Trophoblast cell (in vitro differentiated cells and primary cell): ENCODE measurements at places on chromosomes 7 and 10.

DNA sequence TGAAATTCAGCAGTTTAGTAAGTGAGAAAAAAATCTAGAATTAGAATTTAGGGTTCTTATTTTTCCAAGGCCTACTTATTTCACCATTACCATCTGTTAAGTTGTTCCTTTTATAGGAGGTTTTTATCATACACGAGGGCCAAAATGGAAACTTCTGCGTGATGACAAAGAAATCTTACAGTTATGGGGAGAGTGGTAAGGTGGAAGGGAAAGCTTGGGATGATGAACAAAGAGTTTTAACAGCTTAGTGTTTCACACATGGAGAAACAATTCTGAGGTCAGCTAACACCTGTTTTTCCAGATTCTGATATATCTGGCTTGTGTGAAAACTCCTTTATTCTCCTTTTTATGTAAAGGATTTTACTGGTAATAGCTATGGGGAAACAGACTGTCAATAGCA lies 49.8 kb upstream of the SEMA3C start:
- DNase-seq, result no peak

- peak; percentile 50 for DNase-seq
These were observed 141.3 kb upstream of the KLF14 start for GRCh38 chr7:130875265-130875741.

- DNase-seq, result no peak
These were observed 139.4 kb downstream of the KCNMA1 start for GRCh38 chr10:77498210-77498609.

DNA sequence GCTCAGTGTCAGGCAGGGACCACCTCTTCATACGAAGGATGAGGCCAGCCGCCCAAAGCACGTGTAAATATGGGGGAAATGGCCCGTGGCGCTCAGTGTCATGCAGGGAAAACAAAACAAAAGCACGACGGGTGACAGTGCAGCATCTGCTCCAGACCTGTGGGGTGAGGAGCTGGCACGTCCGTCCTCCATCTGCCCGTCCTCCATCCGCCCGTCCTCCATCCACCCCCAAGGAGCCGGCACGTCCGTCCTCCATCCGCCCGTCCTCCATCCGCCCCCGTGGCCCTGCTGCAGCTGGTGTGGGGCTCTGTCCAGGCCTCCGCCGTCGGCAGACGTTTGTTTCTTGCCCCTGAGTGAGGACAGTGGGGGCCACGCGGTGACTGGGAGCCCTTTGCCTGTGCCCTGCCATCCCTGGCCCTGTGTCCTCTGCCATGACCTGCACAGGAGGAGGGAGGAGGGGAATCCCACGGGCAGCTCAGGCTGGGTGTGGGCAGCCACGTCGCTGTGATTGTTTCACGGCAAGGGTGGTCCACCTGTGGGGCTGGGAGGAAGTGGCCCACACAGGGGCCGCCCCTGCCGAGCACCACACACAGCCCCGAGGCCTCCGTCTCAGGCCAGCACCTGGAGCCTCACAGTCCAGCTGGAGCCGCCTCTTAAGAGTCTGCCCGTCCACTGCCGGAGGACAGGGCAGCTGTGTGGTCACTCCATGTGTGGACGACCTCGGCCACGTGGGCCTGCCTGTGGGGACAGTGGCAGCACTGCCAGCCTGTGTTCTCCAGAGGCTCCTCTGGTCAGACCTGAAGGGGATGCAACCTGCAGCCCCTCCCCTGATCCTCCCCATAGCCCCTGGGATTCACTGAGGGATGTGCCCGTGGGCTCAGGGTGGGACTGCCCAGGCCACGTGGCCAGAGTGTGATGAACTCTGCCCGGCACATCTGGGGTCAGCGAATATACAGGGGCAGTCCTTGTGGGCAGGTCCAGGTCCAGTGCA lies 38.2 kb upstream of the DPYSL4 start:
- no peak for DNase-seq

GRCh38 chr7:52961084-52961483 lies 74.3 kb upstream of the POM121L12 start:
- peak; percentile 96 for DNase-seq

- DNase-seq, result no peak
These were observed 11.5 kb downstream of the CLRN3 start for GRCh38 chr10:127881262-127881661.

- DNase-seq, result peak; percentile 6
These were observed 5.7 kb downstream of the DNAH11 start for GRCh38 chr7:21548491-21548890.

GRCh38 chr7:139635526-139636302 lies 112.2 kb downstream of the CLEC2L start:
- no peak for DNase-seq

DNA sequence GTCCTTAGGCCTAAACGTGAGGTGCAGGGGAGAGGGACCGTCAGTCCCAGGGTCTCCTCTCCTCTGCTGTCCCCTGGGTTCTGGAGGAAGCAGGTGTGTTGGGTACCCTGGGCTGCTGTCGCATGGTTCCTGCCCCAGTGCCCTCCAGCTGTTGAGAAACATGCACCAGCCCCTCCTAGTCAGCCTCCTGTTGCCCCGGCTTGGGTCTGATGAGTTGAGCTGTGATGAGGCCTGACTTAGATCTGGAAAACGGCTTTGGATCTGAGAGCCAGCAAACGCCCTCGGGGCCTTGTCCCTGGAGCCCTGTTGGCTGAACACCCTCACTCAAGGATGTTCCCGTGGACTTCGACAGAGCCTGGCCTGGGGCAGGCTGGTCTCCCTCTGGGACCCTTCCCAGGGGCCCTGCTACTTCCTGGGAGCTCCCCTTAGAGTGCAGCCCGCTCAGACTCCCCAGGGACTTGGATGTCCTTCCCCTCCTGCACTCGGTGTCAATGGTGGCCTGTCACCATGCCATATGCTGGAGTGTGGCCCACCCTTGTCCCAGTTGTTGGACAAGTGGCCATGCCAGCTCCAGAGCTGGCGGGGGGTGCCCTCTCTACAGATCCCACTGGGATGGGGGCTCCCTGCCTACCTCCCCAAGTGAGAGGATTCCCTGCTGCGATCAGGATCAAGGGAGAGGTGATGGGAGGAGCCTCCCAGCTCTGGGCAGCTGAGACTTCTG lies 12.3 kb downstream of the ZNF316 start:
- DNase-seq, result no peak

GRCh38 chr10:133257489-133258065 lies 19.1 kb downstream of the ADAM8 start:
- DNase-seq, result peak; percentile 52

DNA sequence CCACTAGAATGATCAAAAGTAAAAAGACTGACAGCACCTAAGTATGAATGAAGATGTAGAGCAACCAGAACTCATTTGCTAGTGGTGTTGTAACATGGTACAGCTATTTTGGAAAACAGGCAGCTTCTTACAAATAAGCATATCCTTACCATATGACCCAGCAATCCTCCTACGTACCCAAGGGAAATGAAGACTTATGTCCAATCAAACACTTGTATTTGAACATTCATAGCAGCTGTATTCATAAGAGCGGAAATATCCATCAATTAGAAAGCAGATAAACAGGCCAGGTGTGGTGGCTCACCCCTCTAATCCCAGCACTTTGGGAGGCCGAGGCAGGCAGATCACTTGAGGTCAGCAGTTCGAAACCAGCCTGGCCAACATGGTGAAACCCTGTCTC lies 53.0 kb downstream of the KLRG2 start:
- no peak for DNase-seq

GRCh38 chr7:139852482-139852845 lies 23.4 kb downstream of the TBXAS1 start:
- no peak for DNase-seq

GRCh38 chr10:122251459-122252255 lies 19.4 kb upstream of the BTBD16 start:
- DNase-seq, result no peak

GRCh38 chr7:1459920-1460820 lies 900 bp upstream of the MICALL2 start:
- no peak for DNase-seq

DNA sequence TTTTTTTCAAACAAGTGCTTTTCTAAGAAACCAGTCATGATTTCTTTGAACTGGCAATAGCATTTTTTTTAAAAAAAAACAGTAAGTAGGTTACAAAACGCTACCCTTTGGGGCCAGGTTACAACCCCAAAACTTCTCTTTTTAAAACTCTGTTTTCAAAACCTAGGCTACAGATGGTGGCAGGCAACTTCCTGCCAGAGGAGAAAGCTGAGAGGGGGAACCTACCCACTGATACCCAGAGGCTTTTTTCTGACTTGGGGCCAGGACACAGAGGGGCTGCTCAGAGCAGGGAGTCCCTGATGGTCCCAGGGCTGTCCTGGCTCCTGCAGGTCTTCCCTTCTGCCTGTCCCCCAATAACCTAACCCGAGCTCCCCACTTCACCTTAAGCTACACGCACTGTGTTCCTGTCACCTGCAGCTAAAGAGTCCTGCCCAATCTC lies 6.9 kb downstream of the STN1 start:
- DNase-seq, result no peak

DNA sequence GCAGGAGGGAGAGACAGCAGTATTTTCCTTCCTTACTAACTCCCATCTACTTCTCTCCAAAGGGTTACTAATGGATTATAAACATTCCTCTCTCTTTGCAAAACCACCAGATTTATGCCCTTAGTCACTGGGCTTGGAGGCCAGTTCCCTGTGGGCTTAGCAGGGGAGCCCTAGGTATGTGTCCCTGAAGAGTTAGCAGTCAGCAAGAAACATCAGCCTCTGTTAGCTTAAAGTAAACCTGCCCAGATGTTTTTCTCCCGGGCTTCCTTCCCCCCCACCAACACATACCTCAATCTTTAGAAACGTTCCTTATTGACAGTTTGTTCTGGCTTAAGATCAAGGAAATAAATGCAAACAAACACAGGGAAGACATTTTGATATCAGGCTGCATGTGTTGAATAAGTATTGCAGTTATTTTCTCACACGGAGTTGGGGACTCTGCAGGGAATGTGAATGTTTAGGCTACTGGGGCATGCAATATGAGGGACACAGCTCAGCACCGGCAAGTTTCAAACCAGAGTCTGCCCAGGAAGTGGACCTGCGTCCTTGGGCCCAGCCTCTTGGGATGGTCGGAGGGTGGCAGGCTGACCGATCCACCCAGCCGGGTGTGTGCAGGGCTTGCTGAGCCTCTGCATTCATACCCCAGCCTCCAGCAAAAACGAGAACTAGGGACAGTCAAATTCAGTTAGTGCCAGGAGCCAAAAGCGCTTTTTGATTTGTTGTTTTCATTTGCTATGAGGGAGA lies 252.0 kb upstream of the GRB10 start:
- DNase-seq, result no peak

GRCh38 chr7:71236230-71237105 lies 104.5 kb downstream of the GALNT17 start:
- DNase-seq, result no peak

DNA sequence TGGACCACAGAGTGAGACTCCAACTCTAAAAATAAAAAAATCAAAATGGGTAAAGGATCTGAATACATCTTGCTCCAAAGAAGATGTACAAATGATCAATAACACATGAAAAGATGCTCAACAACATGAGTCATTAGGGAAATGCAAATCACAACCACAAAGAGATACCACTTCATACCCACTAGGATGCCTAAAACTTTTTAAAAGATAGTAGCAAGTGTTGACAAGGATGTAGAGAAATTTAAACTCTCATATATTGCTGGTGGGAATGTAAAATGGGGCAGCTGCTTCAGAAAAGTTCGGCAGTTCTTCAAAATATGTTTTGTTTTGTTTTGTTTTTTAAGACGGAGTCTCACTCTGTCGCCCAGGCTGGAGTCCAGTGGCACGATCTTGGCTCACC lies 45.7 kb upstream of the GTF2IRD1 start:
- DNase-seq, result no peak

- no peak for DNase-seq
These were observed 8.0 kb downstream of the CDK13 start for GRCh38 chr7:39958038-39958437.

DNA sequence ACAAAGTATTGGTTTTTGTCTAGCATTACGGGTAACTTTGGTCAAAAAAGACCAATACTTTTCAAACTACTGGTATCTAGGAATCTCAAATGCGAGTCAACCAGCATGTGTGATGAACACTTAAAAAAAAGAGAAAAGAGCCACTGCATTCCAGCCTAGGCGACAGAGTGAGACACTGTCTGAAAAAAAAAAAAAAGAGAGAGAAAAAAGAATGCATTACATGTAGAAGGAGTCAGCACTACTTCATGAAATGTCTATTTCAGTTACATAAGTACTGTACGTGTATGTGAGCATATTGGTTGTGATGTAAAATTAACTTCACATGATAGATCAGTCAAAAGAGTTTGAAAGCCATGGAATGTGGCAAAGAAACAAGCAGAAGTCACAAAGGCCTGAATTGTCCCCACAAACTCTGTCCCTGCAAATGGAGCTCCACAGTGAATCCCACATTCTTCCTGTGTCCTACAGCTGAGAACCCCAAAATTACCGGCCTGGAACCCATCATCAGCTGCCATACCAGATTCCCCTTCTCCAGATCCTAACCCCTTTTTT lies 1.6 kb downstream of the DENND11 start:
- DNase-seq, result peak; percentile 20

DNA sequence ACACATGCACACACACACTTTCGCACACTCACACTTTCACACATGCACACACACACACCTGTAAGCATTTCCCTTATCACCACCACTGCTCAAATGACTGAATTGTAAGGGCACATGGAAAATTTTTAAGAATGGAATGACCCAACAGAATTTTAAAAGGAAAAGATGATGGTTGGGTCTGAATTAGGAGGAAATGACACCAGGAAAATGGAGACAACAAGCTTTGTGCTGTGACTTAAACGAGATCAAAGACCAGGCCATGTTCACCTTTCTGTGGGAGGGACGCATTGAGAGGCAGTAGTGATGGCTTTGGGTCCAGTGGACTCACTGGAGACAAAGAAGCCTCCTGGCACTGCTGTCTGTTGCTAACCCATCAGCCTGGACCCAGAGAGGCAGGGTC lies 16.7 kb upstream of the C10orf71 start:
- no peak for DNase-seq

GRCh38 chr10:61898435-61898778 lies 3.1 kb upstream of the ARID5B start:
- no peak for DNase-seq

GRCh38 chr10:31584098-31584631 lies 265.1 kb downstream of the ZEB1 start:
- DNase-seq, result no peak

- DNase-seq, result no peak
These were observed 63.8 kb downstream of the KLHDC10 start for GRCh38 chr7:130134106-130134636.

GRCh38 chr10:69883310-69884023 lies 81.8 kb downstream of the COL13A1 start:
- DNase-seq, result no peak

GRCh38 chr7:121519548-121520521 lies 123.7 kb upstream of the FAM3C start:
- peak; percentile 85 for DNase-seq
